ENCODE measurements at places on chromosomes 4 and X.

- no peak for DNase-seq
Observed at GRCh38 chr4:2783790-2784189, 9.1 kb upstream of the SH3BP2 start.

DNA sequence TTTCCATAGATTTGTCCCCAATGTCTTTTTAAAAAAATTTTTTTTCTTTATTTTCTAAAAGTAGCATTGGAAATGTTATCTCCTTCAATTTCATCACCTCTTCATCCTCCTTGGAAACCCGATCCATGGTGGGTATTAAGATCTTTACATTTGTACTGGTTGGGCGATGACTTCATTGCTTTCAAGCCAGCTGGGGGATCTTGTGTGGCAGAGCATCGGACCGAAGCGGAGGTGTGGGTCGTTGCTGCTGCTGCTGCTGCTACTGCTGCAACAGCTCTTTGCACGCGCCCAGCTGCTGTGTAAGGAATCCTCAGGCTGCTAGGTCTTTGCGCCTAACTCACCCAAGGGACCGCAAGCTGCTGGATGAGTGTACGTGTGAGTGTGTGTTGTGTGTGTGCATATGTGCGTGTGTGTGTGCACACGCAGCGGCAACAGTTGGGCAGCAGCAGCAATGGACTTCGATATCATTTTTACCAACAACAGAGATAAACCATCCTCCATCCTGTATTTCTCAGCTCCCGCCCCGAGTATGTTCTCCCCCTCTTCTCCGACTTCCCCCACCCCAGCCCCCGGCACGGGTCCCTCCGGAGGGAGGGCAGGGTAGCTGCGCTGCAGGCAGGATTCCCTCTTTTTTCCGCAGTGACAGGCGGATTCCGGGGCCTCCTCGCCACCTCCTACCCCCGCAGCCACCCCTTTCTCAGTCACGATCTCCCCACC, 768 bp upstream of the CDKL5 start:
- DNase-seq, result no peak

DNA sequence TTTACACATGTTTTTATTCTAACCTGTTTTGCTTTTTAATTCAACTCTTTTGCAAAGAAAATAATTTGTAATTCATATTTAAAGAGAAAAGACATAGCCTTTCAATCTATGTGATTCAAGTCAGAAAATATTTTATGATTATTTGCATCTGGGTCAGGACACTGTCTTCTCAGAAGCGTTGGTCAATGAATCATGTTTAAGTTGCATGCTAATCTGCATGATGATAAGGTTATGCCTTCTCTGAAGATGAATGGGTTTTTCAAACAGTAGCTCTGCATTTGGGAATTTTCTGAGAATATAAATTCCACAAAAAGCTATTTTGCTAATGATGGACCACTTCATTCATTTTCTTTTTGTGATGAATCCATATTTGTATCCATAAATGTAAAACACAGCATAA, 282.5 kb downstream of the TMA16 start:
- no peak for DNase-seq

DNA sequence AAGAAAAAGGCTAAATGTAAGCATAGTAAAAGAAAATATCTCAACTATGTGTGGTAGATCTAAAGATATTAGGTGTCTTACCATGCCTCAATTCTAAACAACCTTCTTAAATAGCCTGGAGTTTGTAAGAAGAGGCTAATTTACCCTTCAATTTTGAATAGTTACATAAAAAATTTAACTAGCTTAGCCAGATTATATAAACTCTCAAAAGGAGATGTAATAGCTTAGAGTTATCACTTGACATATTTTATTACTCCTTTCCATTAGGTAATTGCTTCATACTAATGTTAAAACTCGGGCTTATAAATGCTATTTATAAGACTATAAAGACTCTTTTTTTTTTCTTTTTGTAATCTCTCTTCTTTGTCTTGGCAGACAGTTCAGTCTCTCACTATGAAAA, 297.5 kb upstream of the PABPC4L start:
- DNase-seq, result no peak

DNA sequence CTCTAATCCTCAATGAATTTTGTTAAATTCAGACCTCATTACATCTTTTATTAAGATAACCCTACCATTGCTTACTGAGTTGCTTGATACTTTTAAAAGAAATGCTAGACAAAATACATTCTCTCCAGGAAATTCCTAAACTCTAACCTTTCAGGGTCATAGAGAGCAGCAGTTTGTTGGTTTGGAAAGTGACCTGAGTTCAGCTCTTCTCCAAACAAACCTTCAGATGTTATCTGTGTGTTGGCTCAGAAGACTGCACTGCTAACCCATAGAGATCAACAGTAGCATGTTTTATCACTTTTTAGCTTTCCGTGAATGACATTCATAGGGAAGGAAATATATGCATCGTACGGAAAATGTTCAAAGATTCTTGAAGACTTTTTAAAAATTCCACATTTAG, 101.8 kb upstream of the VEGFC start:
- no peak for DNase-seq

- DNase-seq, result no peak
Observed at GRCh38 chr4:20260821-20261220, 9.1 kb downstream of the SLIT2 start.

GRCh38 chr4:114025176-114025777, 45.8 kb upstream of the ARSJ start:
- DNase-seq, result no peak

DNA sequence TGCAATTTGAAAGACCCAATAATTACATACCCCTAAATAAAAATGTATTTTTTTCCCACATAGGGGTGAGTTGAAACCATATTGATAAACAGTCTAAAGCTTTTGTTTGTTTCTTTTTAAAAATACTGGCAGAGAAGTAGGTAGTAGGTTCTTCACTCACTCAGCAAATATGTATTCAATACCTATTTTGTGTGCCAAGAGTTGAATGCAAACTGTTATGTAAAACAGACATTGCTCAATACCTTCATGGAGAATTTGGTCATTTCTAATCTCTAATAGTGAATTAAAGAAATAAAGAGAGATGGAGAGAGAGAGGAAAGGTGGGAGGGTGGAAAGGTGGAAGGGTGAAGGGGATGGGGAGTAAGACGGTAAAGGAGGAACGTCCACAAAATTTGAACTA, 589.9 kb upstream of the GNPDA2 start:
- DNase-seq, result no peak

- DNase-seq, result no peak
Observed at GRCh38 chrX:39519566-39520301, 578.0 kb downstream of the BCOR start.

- DNase-seq, result no peak
Observed at GRCh38 chr4:126395664-126396063, 1080.9 kb downstream of the FAT4 start.

DNA sequence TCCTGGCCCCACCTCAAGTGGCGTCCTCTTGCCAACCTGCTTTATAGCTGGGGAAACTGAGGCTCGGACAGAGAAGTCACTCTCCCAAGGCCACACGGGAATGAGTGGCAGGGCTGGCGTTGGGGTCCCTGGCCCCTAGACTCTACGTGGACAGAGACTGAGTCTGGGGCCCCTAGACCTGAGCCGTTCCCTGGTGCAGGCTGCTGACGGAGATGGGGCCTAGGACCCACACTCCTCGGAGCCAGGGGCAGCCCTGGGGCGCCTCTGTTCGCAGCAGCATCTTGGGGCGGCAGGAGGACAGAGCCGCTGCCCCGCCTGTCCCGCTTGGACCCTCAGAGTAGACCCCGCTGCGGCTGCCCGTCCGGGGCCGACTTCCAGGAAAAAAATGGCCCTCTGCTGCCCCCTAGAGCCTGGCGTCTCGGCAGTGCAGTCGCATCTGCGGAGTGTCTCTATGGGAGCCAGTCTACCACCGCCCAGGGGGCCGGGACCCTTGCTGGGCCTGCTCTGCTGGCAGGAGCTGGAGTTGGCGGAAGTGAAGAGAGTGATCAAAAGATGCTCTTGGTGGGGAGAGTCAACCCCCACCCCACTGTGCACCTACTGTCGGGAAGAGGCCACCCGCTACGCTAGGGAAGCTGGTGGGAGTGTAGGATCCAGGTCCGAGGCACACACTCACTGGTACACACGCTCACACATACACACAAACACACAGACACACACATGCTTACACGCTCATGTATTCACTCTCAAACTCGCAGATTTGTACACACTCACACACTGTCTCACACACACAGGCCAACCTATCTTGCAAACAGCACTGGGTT, 220.1 kb downstream of the AFAP1 start:
- peak; percentile 75 for DNase-seq

DNA sequence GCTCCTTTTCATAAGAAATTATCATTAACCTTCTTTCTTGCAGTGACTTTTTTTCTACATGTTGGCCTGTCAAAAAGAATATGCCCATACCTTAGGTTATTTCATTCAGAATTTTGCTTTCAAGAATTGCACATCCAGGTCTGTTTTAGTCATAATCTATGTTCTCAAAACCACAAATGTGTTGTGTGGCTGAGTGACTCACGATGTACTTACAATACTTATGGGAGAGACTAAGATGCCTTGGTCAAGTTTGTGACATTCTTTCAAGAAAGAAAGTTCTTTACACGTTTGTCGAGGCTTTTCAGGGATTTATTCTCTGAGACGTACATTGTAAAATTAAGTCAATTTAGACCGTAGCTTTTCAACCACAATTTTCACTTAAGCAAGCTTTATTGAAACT, 396.7 kb downstream of the FSTL5 start:
- DNase-seq, result no peak

DNA sequence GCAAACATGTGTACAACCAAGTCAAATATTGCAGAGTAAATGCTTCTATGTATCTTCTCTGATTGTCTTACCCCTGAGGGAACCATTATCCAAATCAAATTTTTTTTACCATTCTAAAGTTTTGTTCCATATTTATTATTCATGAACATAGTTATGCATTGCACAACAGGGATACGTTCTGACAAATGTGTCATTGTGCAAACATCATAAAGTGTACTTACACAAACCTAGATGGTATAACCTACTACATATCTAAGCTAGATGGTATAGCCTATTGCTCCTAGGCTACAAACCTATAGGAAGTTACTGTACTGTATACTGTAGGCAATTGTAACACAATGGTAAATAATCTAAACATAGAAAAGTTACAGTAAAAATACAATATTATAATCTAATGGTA, 23.4 kb downstream of the BEX3 start:
- no peak for DNase-seq

- DNase-seq, result no peak
Observed at GRCh38 chrX:48703228-48703627, 6.7 kb downstream of the SUV39H1 start.

DNA sequence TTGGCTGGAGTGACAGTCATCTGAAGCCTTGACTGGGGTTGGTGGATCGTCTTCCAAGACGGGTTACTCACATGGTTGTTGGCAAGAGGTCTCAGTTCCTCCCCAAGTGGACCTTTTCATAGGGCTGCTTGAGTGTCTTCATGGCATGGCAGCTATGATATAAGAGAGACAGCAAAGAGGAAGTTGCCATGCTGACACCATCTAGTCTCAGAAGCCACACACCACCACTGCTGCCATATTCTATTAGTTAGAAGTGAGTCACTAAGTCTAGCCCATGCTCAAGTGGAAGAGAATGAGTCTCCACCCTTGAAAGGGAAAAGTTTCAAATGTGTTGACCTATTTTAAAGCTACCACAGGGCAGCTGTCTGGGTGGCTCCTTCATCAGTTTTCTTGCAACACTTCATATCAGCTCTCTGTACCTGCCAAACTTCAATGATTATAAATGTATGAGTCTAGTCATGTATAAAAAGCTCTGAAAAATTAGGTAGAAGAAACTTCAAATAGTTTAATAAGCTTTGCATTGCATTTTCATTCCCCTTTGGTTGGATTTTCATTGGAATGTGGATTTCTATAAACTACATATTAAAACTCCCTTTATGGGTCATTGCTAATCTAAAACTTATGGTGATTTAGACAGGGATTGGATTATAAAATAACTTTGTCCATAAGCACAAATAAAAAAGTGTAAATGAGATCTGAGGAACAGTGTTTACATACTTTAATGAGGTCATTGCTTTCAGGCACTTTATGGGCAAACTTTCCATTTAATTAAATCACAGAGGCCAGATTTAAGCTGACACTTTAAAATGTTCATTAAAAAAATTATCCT, 68.0 kb upstream of the ATXN3L start:
- no peak for DNase-seq

- no peak for DNase-seq
Observed at GRCh38 chrX:99703473-99703872, 706.6 kb downstream of the PCDH19 start.

GRCh38 chr4:80124246-80125211, 51.5 kb upstream of the ANTXR2 start:
- DNase-seq, result no peak

DNA sequence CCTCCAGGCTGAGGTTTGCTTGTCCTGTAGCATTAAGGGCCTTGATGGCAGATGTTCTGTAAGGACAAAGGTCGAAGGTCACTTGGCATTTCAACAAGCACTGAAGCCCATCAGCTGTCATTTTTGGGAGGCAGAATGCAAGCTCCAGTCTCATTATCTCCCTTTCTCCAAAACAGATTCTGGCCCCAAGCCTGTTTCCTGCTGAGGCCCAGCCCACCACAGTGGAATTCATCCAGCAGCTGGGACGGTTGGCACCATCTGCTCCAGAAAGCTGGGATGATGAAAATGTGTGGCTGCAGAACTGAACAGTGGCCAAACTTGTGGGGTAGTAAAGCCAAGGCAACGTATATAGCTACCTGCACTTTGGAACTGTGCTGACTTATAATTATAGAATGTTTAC, 17.7 kb upstream of the PPEF2 start:
- no peak for DNase-seq

- no peak for DNase-seq
Observed at GRCh38 chr4:121861426-121861825, 8.8 kb downstream of the BBS7 start.

- peak; percentile 55 for DNase-seq
Observed at GRCh38 chr4:143375326-143376073, 38.8 kb downstream of the GAB1 start.

DNA sequence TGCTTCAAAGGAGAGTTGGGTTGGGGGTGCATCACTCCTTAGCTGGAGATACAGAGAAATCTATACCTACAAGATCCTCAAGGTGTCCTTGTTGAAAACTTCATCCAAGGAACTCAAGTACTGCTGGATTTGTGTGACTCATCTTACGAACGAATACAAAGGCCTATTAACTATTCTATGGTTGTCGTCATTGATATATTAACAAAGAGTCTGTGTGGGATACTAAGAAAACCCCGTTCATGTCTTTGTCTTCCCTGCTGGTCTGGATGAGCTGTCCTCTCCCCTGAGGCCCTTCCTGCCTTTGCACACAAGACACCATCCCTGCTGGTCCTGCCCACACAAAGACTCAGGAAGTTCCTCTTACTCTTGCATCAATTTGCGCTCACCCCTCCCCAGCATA, 54.9 kb upstream of the IRF2 start:
- no peak for DNase-seq

GRCh38 chr4:142645475-142646108, 200.5 kb downstream of the INPP4B start:
- DNase-seq, result no peak
